ENCODE measurements at places on chromosomes 16 and 17.

DNA sequence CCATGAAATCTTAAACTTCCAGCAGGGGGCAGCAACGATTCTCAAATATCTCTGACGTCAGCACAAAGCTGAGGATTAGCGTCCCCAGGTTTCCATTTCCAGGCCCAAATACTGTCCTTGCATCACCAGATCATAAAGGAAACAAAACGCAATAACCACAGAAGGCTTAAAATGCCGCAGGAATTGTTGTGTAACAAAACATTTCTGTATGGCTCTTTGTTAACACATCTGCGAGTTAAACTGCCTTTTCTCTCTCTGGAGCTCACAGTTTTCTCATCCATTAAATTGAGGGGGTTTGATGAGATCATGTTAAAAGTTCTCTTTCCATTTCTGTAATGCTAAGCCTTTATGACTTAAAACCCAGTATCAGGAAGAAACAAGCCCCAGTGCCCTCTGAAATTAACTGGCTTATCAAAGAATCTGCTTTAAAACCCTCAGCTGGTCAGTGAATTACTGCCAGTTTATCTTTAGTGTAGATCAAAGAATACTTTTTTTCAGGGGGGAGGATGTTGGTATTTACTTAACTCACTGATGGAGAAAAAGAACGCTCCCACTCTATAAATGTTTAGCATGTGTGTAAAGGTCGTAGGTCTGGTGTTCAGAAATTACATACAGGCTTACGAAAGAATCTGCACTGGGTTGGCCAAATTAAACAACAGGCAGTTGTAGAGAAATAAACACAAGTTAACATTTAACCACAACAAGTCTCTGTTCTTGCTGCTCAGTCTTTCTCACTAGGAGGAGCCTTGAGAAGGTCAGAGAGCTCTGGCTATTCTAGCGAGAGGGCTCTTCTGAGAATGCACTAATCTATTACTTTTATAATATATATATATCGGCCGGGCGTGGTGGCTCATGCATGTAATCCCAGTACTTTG is 10.6 kb upstream of the TERF2 start:
- DNase-seq: peak; percentile 62

DNA sequence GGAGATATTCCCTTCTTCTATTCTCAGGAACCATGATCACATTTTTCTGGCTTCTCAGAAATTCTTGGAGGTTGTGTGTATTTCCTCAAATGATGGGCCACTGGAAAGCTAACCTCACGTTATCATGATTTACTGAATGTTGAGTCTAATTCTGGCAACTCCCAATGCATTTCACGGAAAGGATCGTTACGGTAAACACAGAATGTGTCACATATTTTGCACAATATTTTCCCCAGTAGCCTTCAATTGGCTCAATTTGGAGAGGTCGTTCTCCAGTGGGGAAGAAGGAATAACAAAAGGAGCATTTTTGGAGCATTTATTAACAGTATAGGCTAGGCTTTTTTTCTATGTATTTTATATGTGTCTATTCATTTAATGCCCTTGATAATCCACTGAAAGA is 450.3 kb downstream of the HAPSTR1 start:
- DNase-seq: no peak

DNA sequence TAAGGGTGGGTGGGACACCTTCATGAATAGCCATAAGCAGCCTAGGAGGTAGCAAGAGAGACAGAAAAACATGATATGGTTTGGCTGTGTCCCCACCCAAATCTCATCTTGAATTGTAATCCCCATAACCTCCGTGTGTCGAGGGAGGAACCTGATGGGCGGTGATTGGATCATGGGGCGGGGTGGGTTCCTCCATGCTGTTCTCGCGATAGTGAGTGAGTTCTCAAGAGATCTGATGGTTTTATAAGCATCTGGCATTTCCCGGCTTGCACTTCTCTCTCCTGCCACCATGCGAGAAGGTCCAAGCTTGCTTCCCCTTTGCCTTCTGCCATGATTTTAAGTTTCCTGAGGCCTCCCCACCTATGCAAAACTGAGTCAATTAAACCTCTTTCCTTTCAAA is 259.1 kb upstream of the ERCC4 start:
- DNase-seq: no peak

DNA sequence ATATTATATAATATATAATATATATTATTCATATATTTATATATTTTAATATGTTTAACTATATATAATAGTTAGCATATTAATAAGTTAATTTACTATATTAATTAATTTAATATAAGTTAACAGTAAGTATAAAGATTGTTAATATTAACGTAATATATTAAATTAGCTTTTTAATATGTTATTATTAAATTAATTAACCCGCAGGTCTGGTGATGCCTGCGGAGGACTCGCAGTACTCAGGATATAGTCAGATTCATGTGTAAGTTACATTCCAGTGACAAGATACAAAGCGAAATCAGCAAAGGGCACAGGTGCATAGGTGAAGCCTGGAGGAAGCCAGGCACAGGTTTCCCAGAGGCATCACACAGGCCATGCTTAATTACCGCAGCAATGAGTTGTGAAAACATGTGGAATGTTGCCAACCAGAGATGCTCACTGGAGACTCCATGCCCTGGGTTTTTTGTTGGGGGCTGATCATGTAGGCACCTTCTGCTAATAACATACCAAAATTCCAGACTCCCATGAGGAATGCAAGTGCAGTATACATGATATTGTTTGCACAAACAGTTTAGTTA is 130.4 kb upstream of the MPHOSPH6 start:
- no peak for DNase-seq

- no peak for DNase-seq
These were observed 13.9 kb upstream of the TMC7 start for GRCh38 chr16:18969855-18970240.

GRCh38 chr16:82033006-82033405 is 2.0 kb upstream of the HSD17B2 start:
- DNase-seq: no peak

DNA sequence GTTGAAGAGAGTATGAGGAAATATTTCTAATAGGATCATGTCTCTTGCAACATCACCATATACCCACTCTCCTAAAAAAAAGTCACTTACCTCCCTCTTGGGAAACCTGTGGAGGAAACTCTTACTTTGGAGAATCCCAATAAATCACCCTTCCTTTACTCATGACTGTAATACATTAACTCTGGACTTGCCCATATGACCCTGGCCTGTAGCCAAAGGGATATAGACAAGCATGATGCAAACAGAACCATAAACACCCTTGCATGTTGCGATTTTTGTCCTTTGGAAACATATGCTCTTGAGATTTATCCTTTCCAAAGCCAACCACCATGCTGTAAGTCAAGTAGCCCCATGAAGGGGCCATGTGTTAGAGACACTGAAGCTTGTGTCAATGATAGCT is 19.5 kb downstream of the CDH11 start:
- DNase-seq: no peak

- DNase-seq: no peak
These were observed 32.6 kb downstream of the KDM8 start for GRCh38 chr16:27235938-27236245.

DNA sequence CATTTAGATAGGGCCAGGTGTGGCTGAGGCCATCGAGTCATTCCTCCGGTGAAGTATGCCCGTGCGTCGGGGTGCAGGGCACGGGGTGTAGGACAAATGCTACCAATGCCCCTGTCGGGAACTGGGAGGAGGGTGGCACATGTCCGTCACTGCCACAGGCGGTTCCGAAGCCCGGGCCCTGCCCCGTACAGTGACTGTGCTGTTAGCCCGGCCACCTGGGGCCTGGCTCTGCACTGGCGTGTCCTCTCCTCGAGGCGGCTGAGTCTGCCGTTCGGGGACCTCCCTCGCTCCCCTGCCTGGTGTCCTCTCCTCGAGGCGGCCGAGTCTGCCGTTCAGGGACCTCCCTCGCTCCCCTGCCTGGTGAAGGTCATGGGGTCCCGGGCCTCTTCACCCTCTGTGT is 7.0 kb upstream of the ZFPM1 start:
- DNase-seq: no peak

- no peak for DNase-seq
These were observed 40.0 kb upstream of the ABCA10 start for GRCh38 chr17:69268543-69269014.
